ENCODE measurements at places on chromosomes 5 and 9.

DNA sequence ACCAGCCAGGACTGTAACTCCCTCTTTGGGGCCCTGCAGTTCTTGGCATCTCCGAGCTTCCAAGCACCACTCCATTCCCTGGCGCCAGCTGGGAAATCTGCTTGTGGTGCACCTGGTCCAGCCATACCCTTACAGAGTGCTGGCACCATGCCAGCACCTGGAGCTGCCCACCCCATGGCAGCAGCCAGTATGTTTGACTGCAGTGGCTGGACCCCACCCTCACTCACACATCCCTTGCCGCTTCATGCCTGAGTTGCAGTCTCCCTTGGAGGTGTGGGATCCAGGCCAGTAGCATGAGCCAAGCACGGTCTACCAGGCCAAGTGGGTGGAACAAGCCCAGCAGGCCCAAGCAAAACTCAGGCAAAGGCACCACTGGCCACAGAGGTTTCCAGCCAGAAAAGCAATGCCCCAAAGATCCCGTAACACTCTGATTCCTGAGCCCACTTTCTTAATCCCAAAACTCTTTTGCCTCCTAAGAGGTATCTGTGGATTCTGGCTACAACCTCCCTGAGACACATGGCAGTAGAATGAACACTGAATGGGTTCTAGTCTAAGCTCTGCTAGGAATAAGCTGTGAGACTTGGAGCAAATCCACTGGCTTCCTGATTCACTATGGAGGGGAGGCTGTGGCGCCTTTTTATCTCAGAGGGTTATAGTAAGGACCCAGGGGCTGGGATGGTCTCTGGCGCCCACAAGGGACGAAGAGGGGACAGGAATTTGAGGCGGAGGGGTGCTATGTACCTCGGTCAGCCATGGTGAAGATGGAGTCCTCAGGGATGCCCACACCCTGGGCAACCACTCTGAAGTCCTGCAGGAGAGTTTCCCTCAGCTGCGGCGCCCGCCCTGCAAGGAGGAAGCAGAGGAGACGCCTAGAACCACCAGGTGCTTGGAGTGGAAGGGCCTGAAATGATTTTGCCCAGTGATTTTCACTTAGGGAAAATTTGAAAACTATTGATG, 5.6 kb downstream of the AMBP start:
- DNase-seq = peak; percentile 70

GRCh38 chr5:116442095-116442534, 132.5 kb downstream of the SEMA6A start:
- DNase-seq = peak; percentile 32

- DNase-seq = peak; percentile 87
Measured at GRCh38 chr5:78544561-78545201, 103.9 kb downstream of the LHFPL2 start.

- no peak for DNase-seq
Measured at GRCh38 chr9:18639911-18640310, 166.0 kb downstream of the ADAMTSL1 start.

GRCh38 chr9:37432020-37432419, 9.5 kb downstream of the GRHPR start:
- no peak for DNase-seq

DNA sequence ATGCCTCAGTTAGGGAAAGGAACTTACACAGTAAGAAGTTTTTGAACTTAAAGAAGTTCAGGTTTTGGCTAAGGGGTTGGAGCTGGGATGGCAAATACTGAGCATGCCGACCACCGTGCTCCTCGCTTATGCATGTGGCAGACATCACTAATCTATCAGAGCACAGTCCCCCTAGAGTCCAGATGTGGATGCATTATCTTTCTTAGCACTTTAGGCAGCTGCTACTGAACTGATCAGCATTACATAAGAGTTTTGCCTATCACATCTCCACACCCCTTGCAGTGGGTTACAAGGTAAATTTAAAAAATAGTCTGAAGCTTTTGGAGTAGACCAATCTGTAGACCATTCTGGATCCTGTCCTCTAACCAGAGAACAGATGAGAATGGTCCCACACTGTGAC, 22.4 kb downstream of the MACIR start:
- DNase-seq = no peak

GRCh38 chr9:120387257-120388002, 192.5 kb downstream of the CDK5RAP2 start:
- DNase-seq = no peak

GRCh38 chr5:103624675-103625074, 62.1 kb upstream of the NUDT12 start:
- peak; percentile 59 for DNase-seq

DNA sequence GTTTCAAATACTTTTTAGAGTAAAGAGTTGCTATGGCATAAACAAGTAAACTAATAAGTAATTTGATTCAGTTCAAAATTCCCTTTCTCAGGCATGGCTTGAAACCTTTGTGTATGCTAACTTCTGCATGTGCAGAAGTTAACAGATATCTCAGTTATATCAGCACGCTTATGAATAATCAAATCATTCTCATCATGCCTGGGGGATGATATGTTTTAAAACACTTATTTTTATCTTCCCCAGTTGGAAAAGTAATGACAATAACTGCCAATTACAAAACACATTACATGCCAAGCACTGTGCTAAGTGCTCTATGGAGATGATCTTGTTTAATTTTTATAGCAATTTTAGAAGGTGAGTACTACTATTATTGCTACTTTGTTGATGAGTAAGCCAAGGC, 146.4 kb downstream of the YIPF5 start:
- no peak for DNase-seq

DNA sequence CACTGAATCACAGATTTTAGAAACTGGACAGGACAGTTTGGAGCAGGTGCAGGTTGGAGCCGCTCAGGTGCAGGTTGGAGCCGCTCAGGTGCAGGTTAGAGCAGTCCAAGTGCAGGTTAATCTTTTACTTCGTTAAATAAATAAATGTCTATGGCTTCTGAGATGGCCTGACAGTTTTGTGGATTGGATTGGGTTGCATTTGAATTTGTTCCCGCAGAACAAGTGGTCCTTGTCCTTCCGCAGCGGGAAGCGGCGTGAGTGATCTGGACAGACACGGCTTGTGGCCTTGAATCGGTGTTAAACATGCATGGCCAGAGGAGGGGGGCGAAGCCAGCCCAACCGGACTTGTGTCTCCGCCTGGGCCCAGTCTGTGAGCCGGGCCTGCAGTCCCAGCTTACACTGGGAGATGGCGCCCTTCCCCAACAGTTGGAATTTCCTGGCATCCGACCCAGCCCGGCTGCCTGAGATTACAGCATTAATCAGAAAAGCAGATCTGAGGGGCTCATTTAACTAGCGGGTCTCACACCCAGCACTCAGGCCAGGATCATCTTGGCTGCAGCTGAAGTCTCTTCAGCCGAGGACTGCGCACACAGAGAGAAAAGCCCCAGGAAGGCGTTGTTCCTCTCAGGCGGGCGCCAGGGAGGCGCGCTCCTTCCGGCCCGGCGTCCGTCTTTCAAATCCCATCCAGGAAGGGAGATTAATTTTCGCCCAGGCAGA, 1.5 kb upstream of the OLFM1 start:
- DNase-seq = peak; percentile 67

GRCh38 chr5:142626099-142626498, 59.8 kb downstream of the FGF1 start:
- DNase-seq = no peak

- DNase-seq = no peak
Measured at GRCh38 chr9:108582726-108583125, 273.1 kb downstream of the ACTL7B start.

DNA sequence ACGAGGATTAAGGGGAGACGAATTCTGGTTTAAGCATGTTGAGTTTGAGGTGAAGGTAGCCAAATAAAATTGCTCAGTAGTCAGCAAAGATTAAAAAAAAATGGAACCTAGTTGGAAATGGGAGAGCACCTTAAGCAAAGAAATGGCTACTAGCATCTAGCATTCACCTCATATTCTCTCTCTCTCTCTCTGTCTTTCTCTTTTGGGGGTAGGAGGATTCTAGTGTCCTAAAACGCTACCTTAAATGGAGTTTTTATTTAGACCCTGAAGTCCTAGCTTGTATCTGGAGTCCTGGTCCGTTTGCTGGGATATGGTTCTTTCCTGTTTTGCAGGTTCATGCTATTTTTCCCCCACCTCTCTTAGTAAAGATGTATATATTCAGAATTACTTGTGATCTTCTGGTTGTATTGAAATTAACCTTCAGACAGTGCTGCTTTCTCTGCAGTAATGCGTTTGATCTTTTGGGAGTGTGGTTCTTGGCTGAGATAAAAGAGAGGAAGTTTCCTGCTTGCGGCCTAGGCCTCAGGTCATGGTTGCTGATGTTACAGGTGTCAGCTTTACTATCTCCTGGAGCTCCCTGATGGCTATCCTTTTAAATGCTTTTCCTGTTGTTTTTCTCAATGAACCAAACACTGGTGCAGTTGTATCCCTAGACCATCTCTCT, 8.0 kb downstream of the TGFBR1 start:
- DNase-seq = no peak

DNA sequence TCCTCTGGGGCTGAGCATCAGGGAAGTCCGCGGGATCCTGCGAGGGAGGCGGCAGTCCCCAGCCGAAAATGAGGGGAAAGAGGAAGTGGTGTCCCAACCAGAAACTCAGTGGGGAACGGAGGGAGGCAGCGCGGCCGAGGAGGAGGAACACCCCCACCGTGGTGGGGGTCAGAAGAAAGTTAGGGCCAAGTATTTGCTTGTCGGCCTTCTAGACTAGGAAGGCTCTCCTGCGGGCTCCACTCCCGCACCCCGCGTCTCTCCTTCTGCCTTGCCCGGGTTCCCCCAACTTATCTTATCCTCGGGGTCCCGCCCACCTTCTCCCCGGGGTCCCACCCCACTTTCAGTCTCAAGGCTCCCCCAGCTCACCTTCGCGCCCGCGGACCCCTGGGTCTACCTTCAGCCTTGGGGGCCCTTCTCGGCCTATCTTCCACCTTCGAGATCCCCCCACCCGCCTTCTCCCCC, 557 bp upstream of the PHF2 start:
- DNase-seq = peak; percentile 39

- DNase-seq = no peak
Measured at GRCh38 chr9:104984542-104984941, 56.6 kb upstream of the ABCA1 start.

GRCh38 chr9:5430912-5431311, 6.8 kb downstream of the PLGRKT start:
- DNase-seq = no peak

DNA sequence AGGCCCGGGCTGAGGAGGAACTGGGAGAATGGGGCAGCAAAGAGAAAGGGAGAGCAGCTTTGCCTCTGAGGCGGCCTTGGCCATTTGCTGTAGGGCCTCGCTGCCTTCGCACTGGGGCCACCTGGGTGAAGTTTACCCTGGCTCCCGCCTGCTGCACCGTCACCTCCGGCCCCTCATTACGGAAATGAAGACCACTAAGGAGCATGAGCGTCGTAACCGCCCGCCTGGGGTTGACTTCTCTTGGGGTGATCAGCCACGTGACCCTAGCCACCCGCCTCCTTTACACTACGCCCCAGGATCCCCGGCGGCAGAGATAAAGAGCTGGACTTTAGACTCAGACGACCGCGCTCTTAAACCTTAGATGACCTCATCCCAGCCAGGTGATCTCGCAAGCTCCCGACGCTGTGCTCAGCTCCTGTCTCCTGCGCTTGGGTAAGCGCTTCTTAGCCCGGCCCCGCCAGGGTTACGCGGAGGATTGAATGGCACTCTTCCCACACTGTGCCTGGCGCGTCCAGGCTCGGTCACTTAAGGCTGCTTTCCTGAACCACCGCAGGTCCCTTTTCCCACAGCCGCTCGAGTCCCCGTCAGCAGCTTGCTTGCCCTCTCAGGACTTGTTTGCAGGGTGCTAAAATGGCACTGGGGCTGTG, 107.9 kb upstream of the LARP1 start:
- peak; percentile 42 for DNase-seq

DNA sequence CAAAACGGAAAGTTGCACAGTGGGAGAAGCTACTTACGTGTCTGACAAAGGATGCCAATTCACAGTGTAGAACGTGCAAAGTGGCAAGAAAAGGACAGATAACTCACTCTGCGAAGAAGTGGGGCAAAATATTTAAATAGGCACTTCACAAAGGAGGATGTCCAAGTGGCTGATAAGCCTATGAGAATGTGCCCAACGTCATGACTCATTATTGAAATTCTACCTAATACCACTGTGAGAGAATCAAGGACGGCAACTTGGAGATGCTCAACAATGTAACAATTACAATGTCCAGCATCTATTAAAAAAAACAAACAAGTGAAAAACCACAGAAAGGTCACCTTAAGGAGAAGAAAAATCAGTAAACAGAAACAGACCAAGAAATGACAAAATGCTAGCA, 59.0 kb downstream of the NACC2 start:
- no peak for DNase-seq

- DNase-seq = no peak
Measured at GRCh38 chr5:35668319-35668718, 50.7 kb downstream of the SPEF2 start.

DNA sequence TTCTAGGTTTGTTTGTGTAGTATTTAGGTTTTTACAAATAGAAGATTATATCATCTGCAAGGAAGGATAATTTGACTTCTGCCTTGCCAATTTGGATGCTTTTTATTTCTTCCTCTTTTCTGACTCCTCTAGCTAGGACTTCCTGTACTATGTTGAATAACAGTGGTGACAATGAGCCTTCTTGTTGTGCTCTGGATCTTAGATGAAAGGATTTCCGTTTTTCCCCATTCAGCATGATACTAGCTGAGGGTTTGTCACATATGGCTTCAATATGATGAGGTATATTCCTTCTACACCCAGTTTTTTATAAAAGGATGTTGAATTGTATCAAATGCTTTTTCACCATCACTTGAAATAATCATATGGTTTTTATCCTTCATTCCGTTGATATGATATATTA, 101.4 kb downstream of the FBXO4 start:
- DNase-seq = no peak

GRCh38 chr5:67901814-67902496, 313.6 kb upstream of the PIK3R1 start:
- DNase-seq = no peak

DNA sequence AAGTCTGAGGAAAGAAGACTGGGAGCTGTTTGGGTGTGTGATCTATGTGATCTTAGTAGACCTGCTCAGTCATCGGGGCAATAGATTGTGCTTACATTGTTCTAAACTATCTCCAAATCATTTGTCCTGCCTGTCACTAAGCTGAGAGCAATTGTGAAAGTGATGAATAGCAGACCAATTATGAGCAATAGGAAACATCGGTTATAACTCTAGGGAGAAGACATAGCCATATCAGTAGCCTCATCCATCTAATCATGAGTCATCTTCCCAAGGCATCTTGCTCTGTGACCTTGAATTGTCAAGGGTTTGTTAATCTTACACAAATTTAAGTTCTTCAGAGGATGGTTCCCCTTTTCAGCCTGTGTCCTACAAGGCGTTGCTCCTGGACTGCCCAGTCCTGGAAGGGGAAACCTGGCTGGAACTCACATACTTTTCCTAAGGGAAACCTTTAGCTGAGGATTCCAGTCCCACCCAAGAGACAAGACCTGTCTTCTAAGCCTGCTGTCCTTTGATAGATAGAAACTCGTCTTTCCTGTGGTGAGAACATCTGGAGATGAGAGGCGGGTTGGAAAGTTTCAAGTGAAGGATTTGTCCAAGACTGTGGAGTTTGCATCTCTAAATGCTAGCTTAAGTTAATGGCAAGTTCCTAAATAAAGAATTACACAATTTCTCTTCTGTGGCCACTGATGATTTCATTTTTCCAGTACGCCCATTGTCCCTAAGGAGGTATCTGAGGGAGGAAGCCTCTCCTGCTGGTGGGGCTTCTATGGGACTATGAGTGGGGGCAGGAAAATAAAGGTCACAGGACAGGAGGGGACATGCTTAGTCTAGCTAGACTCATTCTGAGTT, 53.9 kb upstream of the TRIM32 start:
- DNase-seq = peak; percentile 29

- DNase-seq = no peak
Measured at GRCh38 chr9:98175762-98176161, 16.7 kb downstream of the CORO2A start.

- DNase-seq = no peak
Measured at GRCh38 chr9:77848404-77848803, 183.2 kb downstream of the GNAQ start.
